ENCODE measurements at places on chromosomes 6 and 20.

DNA sequence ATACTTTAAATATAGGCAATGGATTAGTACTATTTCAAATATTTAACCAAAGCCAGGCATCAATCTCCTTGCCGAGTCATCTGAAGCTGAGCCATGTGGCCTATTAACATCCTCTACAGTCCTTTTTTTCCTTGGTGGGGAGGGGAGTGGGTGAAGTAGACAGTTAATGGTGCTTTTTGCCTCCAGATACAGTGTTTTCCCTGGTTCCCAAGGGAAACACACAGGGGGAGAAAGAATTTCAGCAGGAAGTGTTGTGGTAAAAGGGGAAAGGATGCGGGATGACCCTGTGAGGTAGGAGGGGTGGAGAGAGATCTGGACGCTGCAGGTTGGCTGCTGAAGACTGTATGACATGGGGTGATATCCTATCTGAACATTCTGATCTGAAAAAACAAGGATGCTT is 9.6 kb downstream of the CLDN20 start:
- DNase-seq, result peak; percentile 12

DNA sequence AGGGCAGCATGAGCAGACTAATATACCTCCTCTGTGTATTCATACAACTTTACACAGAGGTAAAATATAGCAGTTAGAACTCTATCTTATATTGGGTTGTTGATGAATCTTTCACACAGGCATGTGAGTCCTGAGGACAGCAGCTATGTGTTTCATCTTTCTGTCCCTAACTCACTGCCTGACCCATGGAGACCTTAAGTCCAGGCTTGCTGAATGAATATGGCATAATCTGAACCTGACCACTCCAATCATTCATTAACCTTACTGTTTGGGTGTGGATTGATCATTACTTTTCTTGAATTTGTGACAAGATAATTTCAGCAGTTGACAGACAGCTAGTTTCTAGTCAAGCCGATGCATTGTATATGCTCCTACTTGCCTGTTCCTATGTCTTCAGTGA is 27.3 kb upstream of the TSPYL1 start:
- no peak for DNase-seq

GRCh38 chr6:71220466-71220865 is 68.1 kb upstream of the OGFRL1 start:
- no peak for DNase-seq

DNA sequence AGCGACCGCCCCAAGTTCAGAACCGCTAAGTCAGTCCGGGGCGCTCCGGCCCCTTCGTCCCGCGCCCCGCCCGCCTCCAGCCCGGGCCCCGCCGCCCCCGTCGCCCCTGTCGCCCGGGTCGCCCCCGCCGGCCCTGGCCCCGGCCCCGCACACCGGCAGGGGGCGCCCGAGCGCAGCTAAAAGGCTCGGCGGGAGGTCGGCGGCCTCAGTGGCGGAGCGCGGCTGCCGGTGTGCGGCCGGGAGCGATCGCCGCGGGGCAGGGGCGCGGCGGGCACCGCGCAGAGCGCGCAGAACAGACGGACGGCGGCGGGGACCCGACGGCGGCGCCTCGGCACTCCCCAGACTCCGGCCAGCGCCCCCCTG is at the start of gene FNDC1:
Gene FNDC1 (plus strand): TSS at position 208 of the 363 bp plus-strand sequence. CDS start 197 bp downstream, outside the sequence.
- peak; percentile 87 for DNase-seq
